ENCODE measurements at places on chromosomes 11 and 22.

DNA sequence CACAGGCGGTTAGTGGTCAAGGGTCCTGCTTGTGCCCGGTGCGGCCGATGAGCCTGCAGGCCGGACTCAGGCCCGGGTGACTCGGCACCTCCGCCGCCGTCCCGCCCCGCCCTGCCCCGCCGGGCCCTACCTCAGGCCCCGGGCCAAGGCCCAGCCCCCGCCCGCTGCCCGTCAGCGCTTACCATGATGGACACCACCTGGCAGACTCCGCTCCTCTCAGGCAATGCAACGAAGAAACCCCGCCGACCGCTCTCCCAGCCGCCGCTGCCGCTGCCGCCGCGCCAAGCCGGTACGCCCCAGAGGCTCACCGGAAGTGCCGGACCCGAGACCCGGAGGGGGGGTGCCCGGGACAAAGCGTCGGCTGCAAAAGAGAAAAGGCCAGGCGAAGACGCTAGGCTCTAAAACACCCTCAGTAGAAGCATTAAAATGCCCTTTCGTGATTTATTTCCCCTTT, at the start of gene UFD1:
TSS of gene UFD1 (minus strand) at position 293 of the 454 bp plus-strand sequence. CDS start at position 185, 108 bp downstream.
- peak; percentile 82 for DNase-seq

- DNase-seq, result peak; percentile 67
Observed at GRCh38 chr22:43993072-43993760, 30.9 kb upstream of the PARVB start.

- no peak for DNase-seq
Observed at GRCh38 chr11:116835042-116835772, 2.2 kb downstream of the APOA1 start.

- no peak for DNase-seq
Observed at GRCh38 chr11:106276126-106276525, 198.7 kb downstream of the AASDHPPT start.

- no peak for DNase-seq
Observed at GRCh38 chr22:37675930-37676735, 697 bp downstream of the LGALS1 start.

DNA sequence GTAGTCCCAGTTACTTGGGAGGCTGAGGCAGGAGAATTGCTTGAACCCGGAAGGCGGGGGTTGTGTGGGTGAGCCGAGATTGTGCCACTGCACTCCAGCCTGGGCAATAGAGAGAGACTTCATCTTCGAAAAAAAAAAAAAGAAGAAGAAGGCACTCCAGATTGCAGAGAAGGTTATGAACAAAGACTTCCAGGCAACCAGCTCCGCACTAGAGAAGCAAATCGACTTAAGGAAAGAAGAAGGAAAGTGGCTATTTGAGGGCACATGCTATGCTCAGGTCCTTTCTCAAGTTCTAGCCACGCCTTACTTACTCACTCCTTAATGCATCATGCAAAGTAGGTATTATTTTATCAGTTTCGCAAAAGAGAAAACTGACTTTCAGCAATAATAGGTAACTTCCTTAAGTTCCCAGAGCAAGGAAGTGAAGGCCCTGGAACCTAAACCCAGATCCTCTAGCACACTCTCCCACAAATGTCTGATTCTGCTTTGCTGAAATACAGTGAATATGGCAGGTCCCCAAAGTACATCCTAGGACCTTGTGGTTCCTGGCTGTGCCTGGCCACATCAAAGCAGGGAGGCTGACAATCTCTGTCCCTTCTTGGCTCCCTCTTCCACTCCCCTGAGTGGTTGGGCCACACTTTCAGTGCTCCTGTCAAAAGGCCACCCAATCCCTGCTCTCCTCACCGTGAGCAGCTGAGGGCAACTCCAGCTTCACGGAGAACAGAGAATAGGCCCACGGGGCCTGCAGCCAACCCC, 14.2 kb downstream of the CD3E start:
- DNase-seq, result no peak

GRCh38 chr11:106072804-106073203, 4.3 kb downstream of the KBTBD3 start:
- no peak for DNase-seq

DNA sequence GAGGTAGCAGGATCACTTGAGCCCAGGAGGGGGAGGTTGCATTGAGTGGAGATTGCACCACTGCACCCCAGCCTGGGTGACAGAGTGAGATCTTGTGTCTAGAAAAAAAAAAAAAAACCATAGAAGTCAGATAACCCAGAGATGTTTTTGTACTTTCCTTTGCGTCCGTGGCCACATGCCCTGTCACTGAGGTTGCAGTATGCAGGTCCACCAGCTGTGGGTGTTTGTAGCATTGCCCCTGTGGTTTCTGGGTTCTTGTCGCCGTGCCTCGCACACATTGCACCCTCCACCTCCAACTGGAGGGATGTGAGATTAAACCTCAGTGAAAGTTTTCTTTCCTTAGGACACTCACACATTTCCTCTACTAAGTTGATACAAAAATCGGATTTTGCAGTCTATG, 70.3 kb downstream of the TNRC6B start:
- DNase-seq, result no peak

Data from Ammon's horn (tissue), 1 donor.